ENCODE measurements at places on chromosomes 1 and 21.

- no peak for DNase-seq
Measured at GRCh38 chr1:17973694-17974093, 133.9 kb upstream of the IGSF21 start.

DNA sequence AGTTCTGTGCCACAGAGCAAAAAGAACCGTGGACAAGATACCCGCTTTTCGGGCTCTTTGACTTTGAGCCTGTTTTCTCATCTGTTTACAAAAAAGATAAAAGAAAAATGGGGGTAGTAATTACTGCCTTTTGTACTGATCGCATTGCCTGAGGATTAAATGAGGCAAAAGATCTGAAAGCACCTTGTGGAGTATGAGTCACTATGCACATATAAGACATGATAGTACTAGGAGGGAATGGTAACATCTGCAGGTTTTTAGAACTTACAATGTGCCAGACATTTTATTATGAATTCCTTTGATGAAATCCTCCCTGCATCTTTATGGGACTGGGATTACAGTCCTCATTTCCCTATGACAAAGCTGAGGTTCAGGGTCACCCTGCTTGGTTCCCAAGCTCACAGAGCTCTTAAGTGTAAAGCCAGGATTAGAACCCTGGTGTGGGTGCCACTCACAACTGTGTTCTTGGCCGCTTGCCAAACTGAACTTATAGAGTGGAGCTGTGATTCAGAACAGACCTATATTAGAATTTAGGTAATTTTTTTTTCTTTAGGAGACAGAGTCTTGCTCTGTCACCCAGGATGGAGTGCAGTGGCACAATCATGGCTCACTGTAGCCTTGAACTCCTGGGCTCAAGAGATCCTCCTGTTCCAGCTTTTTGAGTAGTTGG lies 1.8 kb downstream of the DISC1 start:
- DNase-seq = no peak

DNA sequence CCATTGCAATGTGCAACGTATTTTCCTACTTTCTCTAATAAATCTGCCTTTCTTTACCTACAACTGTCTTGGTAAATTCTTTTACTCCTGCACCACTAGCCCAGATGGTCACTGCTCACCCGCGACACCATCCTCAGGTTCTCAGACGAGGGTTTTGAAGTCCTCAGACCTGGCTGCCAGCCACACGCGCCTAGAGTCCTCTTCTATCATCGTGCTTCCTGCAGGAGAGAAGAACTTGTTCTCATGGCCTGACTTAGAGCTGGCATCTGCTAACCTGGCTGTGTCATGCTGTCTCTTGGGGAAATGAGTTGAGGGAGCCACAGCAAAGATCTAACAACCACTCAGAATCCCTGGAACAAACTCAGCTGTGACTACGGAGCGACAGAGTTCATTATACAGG lies 30.3 kb upstream of the PGBD5 start:
- no peak for DNase-seq

DNA sequence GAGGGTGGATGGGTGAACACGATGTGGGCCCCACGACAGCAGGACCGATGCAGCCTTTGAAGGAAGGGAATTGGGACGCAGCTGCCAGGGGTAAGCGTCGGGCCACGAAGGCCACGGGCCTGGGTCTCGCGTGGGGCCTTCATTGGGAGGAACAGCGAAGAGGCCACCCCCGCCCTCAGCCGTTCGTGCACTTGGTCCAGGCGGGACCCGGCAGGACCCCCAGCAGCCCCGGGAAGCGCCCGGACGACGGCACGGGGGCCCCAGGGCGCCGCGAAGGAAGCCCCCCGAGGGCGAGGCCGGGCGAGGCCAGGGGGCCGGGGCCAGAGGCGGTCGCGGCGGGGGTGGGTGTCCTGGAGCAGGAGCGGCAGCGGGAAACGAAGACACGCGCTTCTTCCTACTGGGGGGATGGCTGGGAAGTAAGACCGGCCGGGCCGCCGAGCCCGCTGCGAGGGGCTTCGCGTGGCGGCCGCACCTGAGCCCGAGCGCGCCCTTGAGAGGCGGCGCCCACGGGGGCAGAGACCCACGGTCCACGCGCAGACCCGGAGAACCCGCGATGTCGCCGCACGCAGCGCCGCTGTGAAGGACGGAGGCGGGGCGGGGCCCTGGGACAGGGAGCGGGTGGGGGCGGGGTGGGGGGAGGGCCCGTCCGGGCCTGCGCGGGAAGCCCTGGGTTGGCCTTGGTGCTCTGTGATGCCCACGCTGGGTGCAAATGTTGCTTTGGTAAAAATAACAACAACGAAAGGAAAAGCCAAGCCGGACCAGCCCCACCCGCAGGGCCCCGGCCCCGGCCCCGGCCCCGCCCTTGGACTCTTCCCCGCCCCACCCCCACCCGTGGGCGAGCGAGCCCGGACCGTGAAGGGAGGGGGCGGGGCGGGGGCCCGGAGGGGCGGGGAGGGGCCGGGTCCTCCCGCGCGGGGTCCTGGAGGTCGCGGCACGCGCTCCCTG lies 56.0 kb upstream of the ADARB1 start:
- DNase-seq = no peak

- DNase-seq = no peak
Measured at GRCh38 chr1:226990133-226990716, 50.1 kb downstream of the COQ8A start.

GRCh38 chr1:15760520-15761211 lies 2.1 kb downstream of the FBLIM1 start:
- no peak for DNase-seq

DNA sequence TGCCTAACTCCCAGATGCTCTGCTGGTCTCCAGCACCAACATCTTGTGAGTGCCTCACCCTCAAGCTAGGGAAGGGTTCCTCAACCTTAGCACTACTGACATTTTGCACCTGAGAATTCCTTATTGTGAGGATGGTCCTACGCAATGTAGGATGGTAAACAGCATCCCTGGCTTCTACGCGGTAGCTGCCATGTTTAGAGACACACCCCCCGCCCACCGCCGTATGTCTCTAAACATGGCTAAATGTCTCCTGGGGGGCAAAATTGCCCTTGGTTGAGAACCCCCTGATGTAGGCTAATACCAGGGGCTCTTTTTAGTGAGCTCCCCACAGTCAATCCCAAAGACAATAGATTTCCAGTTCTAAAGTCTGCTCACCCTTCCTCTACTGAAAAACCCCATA lies 2.5 kb upstream of the MAP7D1 start:
- no peak for DNase-seq

GRCh38 chr1:100866041-100866900 lies 28.4 kb downstream of the EXTL2 start:
- DNase-seq = no peak

- no peak for DNase-seq
Measured at GRCh38 chr1:202149566-202149965, 5.0 kb upstream of the ARL8A start.
